ENCODE measurements at places on chromosomes 7 and 10. TPM values are rescaled to one million over a fixed set of nuclear protein-coding genes. Genes with fewer than 3 reads are reported as not detected.

The LRRD1 gene
- not detected for total RNA-seq

The CNOT4 gene
- total RNA-seq: 17.5 TPM

The ZKSCAN5 gene
- 8.0 TPM for total RNA-seq

The DYDC2 gene
- 0.42 TPM for total RNA-seq

DNA sequence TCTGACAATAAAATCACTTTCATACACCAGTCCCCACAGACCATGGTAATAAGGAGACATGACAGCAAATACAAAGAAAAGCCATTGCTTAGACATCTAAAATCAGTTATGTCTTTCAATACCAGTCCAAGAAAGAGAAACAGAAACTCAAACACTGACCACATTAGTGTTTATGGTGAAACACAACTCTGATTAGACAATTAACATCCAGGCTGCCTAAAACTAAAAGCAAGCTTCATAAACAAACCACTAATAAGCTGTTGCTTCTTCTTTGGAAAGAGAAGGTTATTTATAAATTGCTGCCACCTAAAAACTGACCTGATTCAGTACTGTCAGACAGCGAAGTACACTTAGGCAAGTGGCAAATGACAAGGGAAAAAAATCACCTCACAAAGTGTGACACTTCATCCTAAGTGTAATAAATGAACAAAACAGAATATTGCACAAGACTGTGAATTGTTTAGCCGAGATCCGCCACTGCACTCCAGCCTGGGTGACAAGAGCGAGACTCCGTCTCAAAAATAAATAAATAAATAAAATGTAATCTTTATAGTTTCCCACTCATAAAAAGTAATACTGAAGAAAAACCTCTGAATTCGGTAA, 277.4 kb downstream of the PARD3 start:
- DNase-seq: no peak

DNA sequence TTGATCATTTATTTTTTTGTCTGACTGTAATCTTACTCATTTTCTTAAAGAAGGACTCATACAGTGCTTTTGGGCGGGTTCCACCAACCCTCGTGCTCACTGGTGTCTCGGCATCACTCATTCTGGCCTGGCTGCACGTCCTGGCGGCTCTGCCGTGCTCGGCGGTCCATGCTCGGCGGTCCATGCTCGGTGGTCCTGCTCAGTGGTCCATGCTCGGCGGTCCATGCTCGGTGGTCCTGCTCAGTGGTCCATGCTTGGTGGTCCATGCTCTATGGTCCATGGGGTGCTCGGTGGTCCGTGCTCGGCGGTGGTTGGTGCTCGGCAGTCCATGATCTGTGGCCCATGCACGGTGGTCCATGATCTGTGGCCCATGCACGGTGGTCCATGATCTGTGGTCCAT, 72.5 kb downstream of the WDR37 start:
- DNase-seq: no peak

DNA sequence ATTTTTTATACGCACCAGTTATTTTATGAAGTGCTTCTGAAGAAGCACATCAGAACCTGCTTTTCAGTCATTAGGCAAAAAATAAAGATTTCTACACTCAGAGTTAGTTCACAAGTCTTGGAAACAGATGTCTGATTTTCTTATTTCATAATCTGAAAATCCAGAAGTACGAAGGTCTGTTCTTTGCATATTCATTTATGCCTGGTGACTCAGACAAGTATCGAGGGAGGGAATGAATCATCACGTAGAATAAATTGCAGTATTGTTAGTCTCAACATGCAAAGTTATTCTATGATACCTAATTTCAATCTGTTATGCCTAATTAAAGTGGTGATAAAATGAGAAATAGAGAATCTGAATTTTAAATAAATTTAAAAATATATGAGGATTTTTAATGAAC, 113.6 kb upstream of the SEM1 start:
- no peak for DNase-seq

- DNase-seq: no peak
Observed at GRCh38 chr10:51524041-51524440, 175.4 kb downstream of the CSTF2T start.

- DNase-seq: no peak
Observed at GRCh38 chr10:55141892-55142291, 340.9 kb upstream of the PCDH15 start.

DNA sequence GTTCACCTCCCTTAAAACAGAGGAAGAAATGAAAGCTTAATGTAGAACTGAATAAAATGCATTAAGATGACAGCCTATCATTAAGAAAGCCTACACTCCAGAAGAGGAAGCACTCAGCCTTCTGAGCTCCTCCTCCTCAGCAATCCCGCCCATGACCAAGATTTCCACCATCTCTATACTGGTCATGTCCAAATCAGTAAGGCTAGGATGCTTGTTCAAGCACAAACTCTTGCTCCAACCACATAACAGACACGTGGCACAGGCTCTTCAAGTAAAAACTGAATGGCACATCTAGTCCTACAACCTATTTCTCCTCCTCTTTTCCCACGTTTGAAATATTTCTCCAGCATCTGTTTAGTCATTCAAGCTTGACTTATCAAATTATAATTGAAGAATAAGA, 454.1 kb downstream of the PARD3 start:
- no peak for DNase-seq

- no peak for DNase-seq
Observed at GRCh38 chr10:79145517-79146470, 77.0 kb downstream of the ZMIZ1 start.

- no peak for DNase-seq
Observed at GRCh38 chr7:83439026-83439425, 209.9 kb downstream of the SEMA3E start.

DNA sequence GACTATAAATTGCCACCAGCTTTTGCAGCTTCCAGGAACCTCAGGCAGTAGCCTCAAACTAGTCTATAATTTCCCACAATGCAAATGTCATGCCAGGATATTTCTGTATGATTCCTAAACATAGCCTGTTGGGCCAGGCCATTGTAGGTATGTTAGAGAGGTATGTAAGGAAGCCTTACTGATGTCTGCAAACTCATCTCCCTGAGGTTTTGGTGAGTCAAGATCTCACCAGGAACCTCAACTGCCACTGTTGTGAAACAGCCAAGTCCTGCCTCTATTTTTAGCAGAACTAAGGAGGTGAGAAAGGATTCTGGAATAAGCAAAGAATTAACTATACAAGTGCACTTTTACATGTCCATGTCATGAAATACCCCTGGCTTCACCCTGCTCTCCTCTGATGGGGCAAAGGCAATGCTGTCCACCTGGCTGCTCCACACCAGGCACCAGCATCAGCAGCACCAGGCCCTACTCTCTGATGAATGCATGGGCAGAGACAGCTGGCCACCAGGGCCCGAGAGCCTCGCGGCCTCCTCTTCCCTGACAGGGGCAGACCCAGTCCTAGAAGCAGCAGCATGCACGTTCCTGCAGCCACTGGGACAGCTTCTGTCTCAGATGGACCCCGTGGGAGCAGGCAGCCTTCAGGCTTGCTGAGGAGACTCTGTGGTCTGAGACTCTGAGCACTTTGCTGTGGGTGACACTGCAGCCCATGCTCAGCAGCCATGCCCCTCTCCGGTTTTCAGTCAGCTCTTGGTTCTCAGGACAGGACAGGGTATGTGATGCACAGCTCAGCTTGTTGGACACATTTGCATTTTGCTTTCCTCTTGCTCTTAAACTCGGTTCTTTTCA, 147.3 kb downstream of the ZMYND11 start:
- DNase-seq: no peak

DNA sequence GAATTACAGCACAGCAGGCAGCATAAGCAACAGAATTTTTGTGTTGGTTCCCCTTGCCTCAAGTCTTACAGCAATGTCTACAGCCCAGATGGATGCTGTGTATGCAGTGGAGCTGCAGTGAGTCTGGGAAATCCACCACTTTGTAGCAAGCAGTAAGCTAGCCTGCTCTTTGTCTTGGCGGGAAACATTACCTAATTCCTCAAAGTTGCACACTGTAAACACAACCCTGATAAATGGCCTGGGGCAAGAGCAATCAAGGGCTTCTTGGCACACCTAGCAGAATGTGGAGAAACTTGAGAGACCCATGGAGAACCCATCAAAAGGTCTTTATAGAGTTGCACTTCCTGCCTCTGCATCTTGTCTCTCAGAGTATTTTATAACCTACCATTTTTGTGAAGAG, 102.0 kb upstream of the FOXP2 start:
- no peak for DNase-seq

DNA sequence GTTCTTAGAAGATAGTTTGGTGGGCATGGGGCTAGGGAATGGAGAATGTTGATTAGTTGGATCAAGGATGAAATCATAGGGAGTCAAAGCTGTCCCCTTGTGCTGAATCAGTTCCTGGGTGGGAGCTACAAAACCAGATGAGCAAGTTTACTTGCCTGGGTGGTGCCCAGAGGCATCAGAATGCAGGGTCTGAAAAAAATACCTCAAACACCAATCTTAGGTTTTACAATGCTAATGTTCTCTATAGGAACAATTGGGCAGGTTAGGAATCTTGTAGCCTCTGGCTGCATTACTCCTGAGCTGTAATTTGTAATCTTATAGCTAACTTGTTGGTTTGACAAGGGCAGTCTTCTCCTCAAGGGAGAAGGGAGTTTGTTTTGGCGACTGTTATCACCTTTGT, 34.4 kb downstream of the LHFPL3 start:
- no peak for DNase-seq

- DNase-seq: no peak
Observed at GRCh38 chr7:99139036-99139435, 4.9 kb downstream of the SMURF1 start.

Measured in activated naive CD8-positive, alpha-beta T cell treated with anti-CD3 and anti-CD28 coated beads for 36 hours (primary cell).